ENCODE measurements at places on chromosomes 12 and 14.

DNA sequence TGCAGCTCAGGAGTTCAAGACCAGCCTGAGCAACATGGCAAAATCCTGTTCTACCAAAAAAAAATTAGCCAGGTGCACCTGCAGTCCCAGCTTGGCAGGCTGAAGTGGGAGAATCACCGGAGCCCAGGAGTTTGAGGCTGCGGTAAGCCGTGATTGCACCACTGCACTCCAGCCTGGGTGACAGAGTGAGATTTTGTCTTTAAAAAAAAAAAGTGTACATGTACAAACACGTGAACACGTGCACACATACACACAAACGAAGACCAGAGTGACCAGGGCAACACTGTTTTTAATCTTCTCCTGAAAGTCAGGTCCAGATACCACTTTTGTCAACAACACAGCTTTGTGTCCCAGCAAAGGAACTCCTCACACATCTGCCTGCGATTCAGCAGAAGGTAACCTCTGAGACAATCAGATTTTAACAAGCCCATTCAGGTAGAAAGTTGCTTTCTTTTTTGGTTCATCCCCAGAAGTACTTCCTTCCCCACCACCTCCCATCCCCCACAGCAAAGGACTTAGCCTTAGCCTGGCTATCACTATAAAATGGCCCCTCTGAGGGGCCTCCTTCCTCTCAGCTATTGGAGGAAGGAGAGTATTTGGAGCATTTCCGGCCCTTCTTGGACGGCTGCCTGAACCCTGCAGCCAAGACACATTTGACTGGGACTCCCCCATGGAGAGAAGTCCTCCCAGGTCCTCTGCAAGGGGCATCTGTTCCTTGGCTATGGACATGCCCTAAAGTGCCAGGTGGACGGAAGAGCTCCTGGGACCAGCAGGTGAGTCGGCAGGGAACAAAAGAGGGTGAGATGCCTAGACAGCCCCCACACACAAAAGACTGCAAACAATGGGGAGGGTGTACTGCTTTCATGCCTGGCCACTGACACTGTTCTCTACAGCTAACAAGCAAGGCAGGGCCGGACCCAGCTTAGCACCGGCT lies 9.8 kb downstream of the CTDSP2 start:
- DNase-seq, result no peak

- DNase-seq, result no peak
Observed at GRCh38 chr12:22286569-22286968, 47.9 kb downstream of the ST8SIA1 start.

DNA sequence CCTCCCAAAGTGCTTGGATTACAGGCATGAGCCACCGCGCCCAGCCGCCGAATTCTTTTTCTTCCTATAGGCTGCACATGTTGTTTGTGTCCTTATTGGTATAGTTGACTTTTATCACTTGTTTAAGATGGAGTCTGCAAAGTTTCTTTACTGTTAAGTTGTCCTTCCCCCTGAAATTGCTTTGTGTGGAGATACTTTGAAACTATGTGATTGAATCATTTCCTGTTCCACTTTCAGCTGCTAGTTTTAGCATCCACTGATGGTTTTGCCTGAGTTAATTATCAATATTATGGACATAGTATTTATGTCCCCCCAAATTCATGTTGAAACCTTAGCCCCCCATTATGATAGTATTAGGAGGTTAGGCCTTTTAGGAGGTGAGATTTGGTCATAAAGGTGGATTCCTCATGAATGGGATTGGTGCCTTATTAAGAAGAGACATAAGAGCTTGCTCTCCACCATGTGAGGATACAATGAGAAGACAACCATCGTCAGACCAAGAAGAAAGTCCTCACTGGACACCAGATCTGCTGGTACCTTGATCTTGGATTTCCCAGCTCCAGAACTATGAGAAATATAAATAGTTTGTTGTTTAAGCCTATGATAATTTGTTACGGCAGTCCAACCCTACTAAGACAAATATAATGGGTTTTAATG lies 34.9 kb downstream of the PPHLN1 start:
- no peak for DNase-seq

DNA sequence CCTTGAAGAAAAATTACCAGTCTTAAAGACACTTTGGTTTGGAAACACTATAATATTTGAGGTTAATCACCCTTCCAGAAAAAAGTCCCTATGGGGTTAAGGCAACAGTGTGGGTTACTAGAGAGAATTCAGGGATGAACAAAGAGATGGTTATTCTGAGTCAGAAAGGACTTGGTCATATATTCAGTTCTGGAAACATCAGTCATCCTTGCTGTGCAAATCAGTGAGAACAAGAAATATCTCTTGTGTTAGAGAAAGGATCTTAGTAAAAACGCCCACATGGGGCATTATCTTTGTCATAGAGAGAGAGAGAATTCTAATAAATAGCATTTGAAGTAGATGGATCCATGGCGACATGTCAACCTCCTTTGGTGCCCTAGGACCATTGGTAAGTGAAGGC lies 59.4 kb upstream of the E2F7 start:
- DNase-seq, result no peak

DNA sequence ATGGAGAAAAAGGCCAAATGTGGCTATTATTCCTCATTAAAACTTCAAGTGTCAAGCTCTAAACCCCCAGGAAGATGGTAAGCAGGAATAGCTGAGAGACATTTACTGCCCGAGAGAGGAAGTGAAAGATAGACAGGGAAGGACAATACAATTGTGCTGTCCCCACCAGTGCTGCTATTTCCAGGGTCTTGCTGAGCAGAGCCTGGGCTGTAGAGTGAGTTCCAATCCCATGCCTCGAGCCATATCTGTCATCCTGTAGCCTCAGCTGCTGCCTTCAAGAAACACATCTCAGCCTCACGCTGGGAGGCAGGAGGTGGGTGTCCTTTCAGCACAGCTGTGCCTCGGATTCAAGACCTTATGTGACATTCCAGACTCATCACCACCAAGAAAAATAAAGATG lies 114.0 kb downstream of the RPAP3 start:
- DNase-seq, result no peak

- peak; percentile 28 for DNase-seq
Observed at GRCh38 chr14:56147986-56148901, 30.0 kb downstream of the PELI2 start.

GRCh38 chr14:72863216-72864006 lies 30.5 kb downstream of the DPF3 start:
- DNase-seq, result no peak

- DNase-seq, result no peak
Observed at GRCh38 chr12:58247633-58248032, 306.3 kb downstream of the ATP23 start.

- DNase-seq, result no peak
Observed at GRCh38 chr12:60209933-60210332, 614.1 kb downstream of the SLC16A7 start.

- no peak for DNase-seq
Observed at GRCh38 chr14:30527196-30527595, 31.8 kb upstream of the G2E3 start.

- no peak for DNase-seq
Observed at GRCh38 chr12:86196465-86196864, 59.7 kb downstream of the MGAT4C start.

- DNase-seq, result no peak
Observed at GRCh38 chr12:12823300-12823699, 10.2 kb downstream of the DDX47 start.

GRCh38 chr12:57240066-57240921 lies 10.7 kb downstream of the STAC3 start:
- DNase-seq, result no peak

DNA sequence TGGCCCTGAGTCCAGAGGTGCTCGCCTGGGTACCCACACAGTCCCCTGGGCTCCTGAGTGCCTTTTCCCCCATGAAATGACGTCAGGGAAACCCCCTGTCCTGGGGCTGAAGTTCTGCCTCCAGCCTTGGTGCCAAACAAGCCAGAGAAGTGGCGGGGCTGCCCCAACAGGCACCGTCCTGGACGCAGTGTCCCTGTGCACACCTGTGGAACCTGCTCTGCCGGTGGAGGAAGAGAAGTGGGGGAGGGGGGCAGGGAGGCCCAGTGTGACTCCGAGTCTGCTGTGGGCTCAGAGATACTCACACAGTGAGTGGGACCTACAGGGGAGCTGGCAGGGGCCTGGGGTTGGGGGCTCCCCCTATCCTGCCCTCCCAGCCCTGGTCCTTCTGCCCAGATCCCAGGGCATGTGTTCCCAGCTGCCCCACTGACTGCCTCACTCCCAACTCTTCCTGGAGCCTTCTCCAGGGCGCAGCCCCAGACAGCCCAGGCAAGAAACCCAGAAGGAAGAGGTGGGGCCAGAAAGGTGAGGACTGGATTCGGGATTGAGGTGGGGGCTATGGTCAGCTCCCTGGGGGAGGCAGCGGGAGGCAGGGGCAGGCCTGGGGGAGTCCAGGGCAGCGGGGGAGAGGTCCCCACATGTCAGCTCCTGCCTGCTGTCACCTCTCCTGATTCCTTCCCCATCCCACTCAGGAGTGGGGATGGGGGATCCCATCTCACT lies 24.7 kb downstream of the CCDC85C start:
- DNase-seq, result no peak

DNA sequence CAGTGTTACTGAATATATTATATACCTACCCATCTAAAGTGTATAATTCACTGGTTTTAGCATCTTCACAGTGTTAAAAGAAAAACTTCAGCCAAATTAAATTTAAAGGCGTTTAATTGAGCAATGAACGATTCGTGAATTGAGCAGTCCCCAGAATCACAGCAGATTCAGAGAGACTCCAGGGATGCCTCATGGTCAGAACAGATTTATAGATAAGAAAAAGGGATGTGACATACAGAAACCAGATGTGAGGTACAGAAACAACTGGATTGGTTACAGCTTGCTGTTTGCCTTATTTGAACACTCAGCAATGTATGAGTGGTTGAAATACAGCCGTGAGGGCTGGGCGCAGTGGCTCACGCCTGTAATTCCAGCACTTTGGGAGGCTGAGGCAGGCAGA lies 84.6 kb downstream of the WNK1 start:
- no peak for DNase-seq

GRCh38 chr12:121958541-121959240 lies 40.3 kb downstream of the CFAP251 start:
- no peak for DNase-seq

DNA sequence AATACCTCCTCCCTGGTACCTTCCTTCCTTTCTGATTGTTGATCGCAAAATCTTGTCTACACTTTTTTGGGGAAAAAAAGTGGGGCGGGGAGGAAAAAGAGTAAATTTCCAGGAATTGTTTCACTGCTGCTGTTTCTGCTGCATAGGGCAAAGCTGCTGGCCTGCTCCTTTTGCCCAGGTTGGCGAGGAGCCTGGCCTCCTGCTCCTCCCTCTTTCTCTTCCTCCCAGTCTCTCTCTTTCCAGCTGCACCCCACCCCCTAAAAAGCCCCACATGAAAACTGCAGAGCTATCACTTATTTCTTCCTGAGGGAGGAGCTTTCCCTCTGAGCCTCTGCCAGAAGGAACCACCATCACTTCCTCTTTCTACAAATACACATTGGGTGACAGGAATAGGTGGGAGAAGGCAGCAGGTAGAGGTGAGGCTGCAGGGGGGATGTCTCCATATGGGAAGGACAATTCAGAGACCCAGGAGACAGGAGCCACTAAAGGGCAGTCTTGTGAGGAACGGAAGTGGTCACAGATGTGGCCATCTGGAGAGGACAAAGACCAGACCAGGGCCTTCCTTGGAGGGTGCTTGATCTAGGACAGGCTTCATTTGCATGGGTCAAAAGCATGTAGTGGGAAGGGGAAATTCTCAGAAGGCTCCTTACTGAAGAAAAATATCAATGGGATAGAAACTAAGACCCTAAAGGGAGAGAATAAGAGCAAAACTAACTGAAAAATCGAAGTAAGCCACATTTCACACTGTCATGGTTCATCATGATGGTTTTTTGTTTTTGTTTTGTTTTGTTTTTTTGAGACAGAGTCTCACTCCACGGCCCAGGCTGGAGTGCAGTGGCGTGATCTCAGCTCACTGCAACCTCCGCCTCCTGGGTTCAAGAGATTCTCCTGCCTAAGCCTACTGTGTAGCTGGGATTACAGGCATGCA lies 14.8 kb downstream of the ZBTB39 start:
- no peak for DNase-seq

- DNase-seq, result no peak
Observed at GRCh38 chr12:128794661-128795529, 28.9 kb downstream of the SLC15A4 start.

- DNase-seq, result no peak
Observed at GRCh38 chr12:18468246-18469075, 207.1 kb downstream of the PIK3C2G start.

- no peak for DNase-seq
Observed at GRCh38 chr12:131220331-131220685, 266.6 kb downstream of the ADGRD1 start.

DNA sequence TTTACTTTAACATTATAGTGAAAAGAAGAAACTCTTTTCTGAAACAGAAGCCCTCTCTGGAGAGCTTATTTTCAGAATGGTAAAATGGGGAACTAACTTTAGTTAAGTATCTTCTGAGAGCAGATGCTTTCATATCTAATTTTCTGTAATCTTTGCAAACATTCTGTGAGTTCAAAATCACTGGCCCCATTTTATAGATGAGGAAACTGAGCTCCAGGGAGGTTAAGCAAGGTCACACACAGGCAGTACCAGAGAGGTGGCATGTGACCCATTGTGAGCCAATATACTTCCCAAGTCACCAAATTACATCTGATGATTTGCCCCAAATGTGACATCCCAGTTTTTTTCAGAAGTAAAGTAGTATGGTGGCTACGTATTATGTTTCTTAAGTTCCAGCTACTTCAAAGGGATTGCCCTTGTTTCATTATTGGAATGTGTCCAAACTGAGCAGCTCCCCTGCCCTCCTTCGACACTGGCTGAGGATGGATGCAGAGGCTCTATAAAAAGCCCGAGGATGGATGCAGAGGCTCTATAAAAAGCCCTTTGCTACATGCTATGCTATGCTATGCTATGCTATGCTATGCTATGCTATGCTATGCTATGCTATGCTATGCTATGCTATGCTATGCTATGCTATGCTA lies 36.2 kb upstream of the NUDT4 start:
- no peak for DNase-seq

GRCh38 chr14:47730296-47730695 lies 54.9 kb upstream of the MDGA2 start:
- no peak for DNase-seq

DNA sequence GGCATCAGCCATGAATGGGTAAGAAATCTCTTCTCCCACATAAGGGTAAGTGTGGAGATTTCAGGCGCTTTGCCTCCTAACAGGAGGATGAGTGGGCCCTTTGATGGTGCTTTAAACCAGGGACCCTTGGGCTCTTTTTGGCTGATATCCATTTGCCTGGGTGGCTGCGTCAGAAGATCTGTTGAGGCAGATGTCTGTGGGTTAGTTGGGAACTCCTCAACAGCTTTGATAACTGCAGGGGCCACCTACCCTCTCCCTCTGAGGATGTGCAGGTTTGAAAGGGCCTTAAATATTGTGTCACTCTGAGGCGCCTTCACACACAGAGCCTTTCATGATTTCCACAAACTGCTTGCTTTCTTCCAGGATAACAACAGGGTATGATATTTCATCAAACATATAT lies 210.7 kb downstream of the PPM1H start:
- no peak for DNase-seq

DNA sequence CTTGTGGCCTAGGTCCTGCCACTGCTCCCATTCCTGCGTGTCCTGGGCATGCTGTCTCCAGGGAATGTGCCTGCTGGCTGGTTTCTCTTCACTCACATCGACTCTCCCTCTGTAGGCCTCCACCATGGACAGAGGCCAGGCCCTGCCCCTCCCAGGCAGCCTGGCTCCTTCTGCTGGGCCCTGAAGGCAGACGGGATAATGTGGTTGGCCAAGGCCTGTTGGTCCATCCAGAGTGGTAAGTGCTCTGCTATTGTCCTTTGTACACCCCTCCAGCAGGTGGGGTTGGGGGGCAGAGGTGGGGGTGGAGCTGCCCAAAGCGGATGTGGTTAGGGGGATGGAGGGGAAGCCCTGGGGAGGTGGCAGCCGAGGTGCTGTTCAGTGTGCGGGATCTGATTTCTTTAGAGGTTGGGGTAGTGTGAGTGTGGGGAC lies 9.5 kb upstream of the NR4A1 start:
- DNase-seq, result no peak

GRCh38 chr14:68364792-68365192 lies 428.1 kb downstream of the ZFP36L1 start:
- no peak for DNase-seq

Measured in NCI-H187 treated with DMSO at 0.1 percent for 48 hours (cell line).